Kidney epithelial cell (primary cell): ENCODE measurements at places on chromosomes 4 and X. TPM values are rescaled to one million over a fixed set of nuclear protein-coding genes. Genes with fewer than 3 reads are reported as not detected.

MAGEA11 gene
- total RNA-seq: not detected in 2 replicates

PTTG2 gene
- total RNA-seq: not detected in 2 replicates

KDM5C gene
- total RNA-seq: 114 and 128 TPM in 2 replicates

NPFFR2 gene
- 6.2 and 7.7 TPM in 2 replicates for total RNA-seq

- no peak for DNase-seq
Observed at GRCh38 chr4:13670456-13671160, 43.1 kb upstream of the BOD1L1 start.

GRCh38 chr4:8847331-8847730 lies 24.3 kb downstream of the HMX1 start:
- DNase-seq: no peak

GRCh38 chrX:83759872-83760271 lies 101.1 kb upstream of the CYLC1 start:
- no peak for DNase-seq

DNA sequence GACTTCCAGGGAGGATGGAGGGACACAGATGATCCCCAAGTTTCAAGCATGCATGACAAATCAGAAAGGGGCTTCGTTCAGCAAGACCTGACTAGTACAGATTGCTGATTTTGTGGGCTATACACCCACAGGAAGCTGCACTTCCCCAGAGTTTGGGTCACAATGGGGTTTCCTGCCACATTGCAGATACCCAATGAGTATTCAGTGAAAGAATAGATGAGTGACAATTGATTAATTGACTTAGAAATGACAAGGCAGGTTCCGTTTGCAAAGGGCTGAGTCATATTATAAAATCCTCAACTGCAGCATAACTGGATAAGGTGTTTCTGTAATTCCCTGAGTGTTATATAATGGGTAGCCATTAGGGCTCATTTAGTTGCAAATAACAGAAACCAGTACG lies 146.6 kb upstream of the TBL1X start:
- DNase-seq: no peak

DNA sequence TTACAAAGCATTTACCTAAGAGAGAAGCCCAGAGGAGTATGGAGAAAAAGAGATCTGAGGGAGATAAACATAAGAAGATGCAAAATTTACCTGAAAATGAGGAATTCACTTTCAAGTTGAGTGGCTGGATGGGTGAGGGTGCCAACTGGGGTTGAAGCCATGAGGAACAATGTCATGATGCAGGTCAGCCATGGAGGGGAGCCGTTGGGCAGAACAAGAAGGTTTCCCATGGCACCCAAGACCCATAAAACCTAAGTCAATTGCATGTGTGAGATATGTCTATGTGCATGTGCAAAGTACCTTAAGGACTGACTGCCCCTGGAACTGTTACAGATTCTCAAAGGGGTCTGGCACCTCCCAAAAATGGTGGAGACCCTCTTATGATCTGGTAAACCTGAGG lies 46.6 kb upstream of the PRRG1 start:
- no peak for DNase-seq

DNA sequence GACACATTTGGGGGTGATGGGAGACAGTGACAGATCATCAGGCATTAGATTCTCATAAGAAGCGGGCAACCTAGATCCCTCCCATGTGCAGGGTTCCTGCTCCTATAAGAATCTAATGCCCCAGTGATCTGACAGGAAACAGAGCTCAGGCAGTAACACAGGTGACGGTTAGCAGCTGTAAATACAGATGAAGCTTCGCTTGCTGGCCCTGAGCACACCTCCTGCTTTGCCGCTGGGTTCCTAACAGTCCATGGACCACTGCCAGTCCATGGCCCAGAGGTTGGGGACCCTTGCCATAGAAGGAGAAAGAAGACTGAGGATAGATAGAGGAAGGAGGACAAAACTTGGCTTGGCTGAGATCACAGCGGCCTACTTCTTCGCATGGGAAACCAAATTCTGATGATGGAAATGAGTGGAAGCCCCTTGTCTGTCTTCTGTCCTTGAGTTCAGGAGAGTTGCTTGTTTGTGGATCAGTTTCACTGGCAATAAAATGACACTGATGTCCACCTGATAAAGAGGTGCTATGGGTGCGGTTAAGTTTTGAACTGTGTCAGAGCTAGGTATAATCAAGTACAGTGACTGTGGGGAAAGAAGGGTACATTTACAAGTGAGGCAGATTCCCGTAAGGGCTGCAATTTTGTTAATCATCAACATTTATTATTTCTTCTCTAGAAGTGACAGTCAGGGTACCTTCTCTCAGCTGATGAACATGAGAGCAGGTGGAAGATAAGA lies 1.7 kb upstream of the TIFA start:
- no peak for DNase-seq

DNA sequence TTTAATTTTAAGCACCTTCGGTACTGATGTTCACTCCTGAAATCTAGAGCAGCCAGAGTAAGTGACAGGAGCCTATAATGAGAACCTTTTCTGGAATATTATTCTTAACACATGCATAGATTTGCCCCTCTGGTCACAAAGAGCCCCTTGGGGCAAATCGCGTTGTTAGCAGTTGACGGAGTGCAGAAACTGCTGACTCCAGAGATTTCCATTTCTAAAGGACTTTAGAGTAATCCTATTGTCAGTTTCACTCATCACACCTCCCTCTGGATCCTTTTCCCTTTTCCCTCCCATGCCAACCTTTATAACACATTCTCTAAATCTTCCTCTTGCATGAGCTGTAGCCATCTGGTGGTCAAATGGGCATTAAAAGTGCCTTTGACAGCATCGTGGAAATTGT lies 264.9 kb upstream of the PRPS2 start:
- DNase-seq: no peak

- DNase-seq: peak; percentile 39
Observed at GRCh38 chr4:41369680-41370079, 113.0 kb downstream of the UCHL1 start.
